ENCODE measurements at places on chromosomes 3 and 15.

DNA sequence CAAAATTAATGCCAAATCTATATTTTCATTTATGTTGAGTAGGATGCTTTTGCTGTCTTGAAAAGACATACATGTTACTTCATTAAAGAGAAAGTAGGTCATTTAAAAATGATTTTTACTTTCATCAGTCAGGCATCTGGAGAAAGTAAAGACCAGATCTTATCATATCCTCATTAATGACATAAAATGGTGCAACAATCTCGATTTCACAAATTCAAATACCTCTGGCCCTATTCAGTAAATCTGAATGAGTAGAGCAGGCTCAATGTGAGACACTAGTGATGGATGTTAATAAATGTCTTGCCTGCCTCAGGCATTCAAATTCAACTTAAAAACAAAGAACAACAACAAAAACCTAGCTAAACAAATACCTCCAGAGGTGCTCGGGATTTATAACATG lies 714.1 kb downstream of the NAALADL2 start:
- DNase-seq = no peak

DNA sequence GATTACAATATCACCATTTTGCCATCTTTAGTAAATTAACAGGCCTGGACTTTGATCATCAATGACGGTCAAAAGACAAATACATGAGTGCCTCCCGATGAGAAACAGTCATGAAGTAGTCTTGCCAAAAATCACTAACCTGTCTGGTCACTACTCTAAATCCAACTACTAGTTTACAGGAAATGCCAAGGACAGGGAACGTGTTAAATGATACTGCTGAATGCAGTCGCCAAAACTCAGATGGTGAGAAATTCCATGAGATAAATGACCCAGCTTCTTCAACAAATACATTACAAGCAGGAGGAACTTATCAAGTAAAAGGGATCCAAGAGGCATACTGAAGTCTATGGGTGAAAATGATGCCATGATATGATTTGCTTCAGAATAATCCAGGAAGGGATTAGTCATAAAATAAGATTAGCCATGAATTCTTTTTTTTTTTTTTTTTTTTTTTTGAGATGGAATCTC lies 35.8 kb upstream of the ATP13A3 start:
- DNase-seq = no peak

GRCh38 chr3:11915621-11916424 lies 69.1 kb upstream of the TAMM41 start:
- no peak for DNase-seq

DNA sequence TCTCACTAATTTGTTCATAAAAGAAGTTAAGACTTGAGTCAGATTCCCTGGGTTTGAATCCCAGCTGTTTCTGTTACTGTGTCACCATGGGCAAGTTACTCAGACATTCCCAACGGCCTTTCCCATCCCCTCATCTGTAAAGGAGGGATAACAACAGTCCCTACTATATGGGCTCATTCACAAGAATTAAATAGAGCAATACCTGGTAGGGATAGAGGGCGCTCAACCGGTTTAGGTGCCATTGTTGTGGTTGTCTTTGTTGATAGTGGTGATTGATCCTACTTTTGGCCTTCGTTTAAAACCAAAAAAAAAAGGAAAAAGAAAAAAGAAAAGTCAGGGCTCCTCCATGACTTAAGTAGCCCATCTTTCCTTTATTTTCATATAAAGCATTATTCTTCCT lies 563.1 kb downstream of the GRM7 start:
- DNase-seq = no peak

DNA sequence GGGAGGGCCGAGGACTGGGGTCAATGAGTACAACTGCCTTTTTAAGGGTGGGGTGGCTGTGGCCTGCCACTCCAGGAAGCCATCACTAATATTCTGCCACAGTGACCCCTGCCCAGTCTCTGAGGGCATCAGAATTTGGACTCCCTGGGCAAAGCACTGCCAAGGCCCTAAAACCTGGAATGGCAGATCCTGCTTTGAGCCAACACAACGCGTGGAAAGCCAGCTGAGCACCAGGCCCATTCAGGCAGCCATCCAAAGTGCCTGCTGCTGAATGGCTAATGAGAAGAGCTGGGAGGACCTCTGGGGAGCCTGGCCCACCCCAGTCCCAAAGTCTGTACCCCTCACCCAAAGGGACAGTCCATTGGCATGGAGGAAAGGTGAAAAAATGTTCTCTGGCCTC lies 5.0 kb downstream of the TWF2 start:
- no peak for DNase-seq

DNA sequence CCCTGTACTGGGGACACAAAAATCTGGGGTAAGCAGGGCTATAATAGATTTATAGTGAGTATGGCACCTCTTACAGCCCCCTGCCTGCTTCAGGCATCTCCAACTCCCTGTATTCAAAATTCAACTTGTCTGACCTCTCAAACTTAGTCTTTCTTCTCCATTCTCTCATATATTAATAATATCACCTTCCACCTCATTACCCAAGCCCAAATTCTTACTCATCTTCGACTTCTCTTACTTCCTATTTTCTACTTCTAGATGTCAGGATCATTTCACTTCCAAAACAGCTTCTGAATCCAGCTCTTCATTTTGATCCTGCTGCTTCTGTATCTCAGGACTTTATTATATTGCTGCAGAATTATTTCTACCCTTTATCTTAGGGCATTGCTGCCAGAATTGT lies 290.7 kb downstream of the CHST2 start:
- DNase-seq = no peak

GRCh38 chr15:98714922-98715321 lies 66.6 kb downstream of the IGF1R start:
- no peak for DNase-seq

DNA sequence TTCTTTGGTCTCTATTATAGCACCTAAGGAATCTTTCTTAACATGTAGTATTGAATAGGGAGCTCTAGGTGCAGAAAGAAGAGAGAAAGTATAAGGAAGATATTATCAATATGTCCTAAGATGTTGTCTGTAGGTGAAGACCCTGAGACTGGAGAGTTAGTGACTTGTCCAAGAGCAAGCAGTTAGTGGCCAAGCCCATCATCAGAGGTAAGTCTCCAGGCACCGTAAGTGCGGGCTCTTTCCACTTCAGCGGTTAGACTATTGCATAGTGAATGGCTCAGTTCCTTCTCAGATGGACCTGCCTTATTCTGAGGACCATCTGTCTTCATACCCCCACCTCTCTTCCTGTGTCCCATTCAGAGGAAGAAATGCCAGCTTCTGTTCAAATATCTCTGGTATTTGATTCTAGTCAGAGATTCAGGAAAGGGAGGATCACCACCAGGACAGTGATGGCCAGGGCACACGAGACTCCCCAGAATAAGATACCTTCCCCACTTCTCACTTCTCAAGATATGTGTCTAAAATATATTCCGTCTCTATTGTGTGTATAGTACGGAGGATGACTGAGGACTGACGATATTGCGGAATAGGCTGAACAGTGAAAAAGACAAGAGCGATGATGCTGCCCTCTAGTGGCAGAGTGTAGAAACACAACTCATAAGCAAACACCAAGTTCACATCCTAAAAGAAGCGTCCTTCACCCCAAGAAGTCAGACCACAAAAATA lies 19.1 kb upstream of the ADGRG7 start:
- no peak for DNase-seq

- DNase-seq = no peak
Measured at GRCh38 chr3:189123595-189124387, 48.0 kb upstream of the TPRG1 start.

DNA sequence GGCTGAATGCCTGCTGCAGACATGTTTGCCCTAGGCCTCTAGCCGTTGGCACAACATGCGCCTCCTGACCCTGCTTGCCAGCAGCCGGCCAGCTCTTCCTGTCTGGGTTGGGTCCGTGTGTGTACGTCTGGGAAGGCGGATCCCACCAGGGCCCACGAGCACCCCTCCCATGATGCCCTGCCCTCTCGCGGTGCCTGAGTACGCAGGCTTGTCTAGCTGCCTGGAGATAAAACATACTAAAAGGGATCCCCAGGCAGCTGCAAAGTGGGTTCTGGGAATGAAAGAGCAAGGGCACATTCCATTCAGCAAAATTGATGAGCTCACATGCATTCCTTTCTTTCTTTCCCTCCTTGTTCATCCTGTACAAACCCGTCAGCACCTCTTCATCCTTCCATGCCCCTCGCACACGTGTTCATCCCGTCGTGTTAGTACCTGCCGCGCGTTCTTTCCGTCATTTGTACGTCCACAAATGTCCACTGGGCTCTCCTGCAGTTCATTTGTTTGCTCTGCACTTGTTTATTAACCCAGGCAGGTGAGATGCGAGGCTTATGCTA lies 74.3 kb downstream of the FBLN2 start:
- no peak for DNase-seq

DNA sequence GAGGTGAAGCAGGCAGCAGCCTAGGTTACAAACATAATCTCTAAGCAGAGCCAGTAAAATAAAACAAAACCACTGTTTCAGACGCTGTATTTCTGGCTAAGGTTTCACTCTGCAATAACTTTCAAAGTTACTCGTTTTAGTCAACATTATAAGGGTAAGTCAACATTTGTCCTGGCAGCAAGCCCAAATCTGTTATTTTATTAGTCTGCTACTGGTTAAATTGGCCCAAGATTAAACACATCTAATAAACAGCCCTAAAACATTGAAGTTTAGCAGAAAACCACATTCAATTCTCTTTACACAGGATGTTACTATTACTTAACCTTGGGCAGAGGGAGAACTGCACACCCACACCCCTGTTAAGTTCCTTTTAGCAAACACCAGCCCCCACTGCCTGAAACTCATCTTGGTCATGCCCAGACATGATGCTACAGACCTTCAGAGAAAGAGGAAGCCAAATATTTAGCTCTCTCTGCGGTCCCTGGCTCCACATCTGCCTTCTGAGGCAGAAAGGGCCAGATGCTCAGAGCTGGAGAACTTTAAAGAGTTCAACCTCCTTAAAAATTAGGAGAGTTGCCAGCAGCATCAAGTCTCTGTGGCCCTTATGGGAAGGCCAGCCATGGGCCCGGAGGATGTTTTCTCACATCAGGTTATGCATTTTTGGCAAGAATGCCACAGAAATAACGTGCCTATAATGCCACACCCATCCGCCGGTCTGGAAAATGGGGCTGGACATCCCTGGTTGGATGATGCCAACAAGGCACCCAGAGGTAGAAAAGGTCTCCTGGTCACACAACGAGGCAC lies 17.9 kb downstream of the ARHGEF3 start:
- DNase-seq = no peak

GRCh38 chr15:89179966-89180875 lies 41.2 kb downstream of the RLBP1 start:
- DNase-seq = no peak

- peak; percentile 75 for DNase-seq
Measured at GRCh38 chr15:52227456-52227855, 36.3 kb upstream of the GNB5 start.

DNA sequence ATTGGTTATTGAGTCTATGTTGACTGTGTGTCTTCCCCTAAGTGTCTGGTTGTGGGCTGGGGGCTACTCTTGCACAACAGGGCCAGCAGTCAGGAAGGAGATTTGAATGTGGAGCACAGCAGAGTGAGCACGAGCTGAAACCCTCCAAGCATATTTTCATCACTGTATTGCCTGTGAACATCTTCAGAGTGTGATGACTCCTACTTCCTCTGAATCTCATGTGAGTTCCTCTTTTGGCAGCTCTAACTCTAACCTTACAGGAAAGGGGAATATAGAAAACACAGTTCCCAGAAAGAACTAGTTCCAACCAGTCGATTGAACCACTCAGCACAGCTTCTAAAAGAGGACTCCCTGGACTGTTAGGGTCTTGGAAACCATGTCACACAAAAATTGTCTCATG lies 211.6 kb downstream of the RAP2B start:
- no peak for DNase-seq

DNA sequence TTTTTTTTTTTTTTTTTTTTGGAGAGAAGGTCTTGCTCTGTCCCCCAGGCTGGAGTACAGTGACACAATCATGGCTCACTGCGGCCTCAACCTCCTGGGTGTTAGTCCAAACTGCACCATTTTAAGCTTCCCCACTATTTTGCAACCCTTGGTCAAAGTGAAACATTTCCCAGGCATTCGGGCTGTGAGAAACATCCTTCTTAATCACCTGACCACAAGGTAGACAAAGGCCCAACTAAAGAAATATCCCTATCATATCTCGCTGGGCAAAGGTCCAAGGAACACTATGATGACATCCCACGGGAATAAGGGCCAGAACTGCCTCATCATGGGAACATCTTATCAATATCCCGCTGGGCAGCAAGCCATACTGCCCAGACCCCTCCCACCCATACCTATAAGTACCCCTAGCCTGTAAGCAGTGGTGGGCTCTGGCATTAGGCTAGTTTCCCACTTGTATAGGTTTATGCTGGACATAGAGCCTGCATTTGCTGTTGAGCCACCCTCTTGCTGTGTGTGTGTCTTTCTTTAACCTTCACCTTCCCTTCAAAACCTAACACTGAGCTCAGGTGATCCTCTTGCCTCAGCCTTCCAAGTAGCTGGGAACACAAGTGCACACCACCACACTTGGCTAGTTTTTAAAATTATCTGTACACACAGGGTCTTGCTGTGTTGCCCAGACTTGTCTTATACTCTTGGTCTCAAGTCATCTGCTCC lies 95.2 kb downstream of the SEMA5B start:
- DNase-seq = no peak

GRCh38 chr3:160486459-160486869 lies 36.9 kb upstream of the TRIM59 start:
- DNase-seq = no peak

GRCh38 chr15:89903015-89903857 lies 9.4 kb upstream of the AP3S2 start:
- DNase-seq = no peak

DNA sequence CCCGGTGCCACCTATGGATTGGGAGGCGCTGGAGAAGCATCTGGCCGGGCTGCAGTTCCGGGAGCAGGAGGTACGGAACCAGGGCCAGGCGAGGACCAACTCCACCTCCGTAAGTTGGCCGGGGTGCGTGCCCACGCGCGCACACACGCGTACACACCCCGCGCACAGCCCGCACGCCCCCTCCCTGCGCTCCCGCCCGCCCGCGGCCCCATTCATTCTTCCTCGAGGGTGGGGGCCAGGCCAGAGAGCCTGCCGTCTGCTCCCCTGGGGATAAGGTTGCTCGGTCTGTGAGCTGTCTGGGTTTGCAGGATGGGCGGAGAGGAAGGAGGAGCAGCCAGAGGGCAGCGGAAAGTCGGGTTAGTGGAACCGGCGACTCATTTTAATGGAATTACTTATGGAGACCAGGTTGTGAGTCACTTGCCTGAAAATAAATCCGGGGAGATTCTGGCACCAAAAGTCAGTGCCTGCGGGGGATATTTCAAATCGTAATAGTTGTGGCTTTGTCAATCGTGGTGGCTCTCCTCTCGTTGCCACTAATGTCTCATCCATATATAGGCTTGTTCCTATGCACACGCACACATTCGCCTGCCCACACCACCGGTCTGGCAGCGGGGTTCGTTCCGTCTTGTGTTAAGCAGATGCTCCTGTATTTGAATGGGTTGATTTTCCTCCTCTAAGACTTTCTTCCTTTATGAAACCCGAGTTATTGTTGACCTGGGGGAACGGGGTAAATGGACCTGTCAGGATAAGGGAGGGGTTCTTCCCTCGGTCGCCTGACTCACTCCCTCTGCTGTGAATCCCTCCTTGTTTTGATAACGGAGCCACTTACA lies 223.4 kb upstream of the IL12A start:
- DNase-seq = no peak

- DNase-seq = no peak
Measured at GRCh38 chr15:63226155-63226883, 36.9 kb downstream of the RAB8B start.
